Stimulated activated CD4-positive, alpha-beta T cell treated with anti-CD3 and anti-CD28 coated beads, Interleukin-12 subunit alpha, Interleukin-12 subunit beta, amount 100 ng/mL, for 48 hours (primary cell): ENCODE measurements at places on chromosomes 2 and 18.

DNA sequence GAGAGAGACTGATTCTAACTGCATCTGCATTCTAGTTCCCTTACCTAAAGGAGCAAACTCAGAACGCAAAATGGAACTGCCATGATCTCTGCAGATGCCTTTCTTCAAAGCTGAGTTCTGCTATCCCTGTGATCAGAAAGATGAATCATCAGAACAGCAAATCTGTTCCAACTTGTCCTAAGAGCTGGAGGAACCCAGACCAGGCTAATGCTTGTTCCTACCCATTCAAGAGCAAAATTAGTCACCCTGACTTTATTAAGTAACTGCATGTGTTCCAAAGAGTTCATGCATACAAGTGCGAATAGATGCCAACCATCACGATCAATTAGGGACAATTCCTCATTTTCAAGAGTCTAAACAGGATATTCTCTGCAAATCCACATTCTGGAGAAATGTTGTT, 46.5 kb downstream of the MBP start:
- DNase-seq: no peak

- no peak for DNase-seq
Observed at GRCh38 chr2:217393585-217394032, 533.7 kb upstream of the TNP1 start.

DNA sequence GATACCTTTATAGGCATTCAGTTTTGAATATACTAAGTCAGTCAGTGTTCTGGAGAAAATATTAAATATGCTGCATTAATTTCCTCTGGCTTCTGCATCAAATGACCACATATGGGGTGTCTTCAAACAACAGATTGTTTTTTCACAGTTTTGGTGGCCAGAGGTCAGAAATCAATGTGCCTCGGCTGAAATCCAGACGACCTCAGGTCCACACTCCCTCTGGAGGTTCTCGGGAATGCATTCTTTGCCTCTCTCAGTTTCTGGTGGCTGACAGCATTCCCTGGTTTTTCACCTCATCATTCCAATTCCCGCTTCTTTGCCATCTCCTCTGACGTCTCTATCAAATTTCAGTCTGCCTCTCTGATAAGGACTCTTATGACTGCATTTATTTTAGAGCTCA, 142.3 kb downstream of the ZNF407 start:
- no peak for DNase-seq

GRCh38 chr18:452816-453215, 47.7 kb downstream of the COLEC12 start:
- DNase-seq: no peak

- no peak for DNase-seq
Observed at GRCh38 chr2:219399716-219400478, 12.2 kb upstream of the DNPEP start.

- DNase-seq: no peak
Observed at GRCh38 chr2:235511187-235511661, 17.4 kb downstream of the AGAP1 start.

GRCh38 chr18:57397440-57398132, 37.6 kb upstream of the ONECUT2 start:
- DNase-seq: no peak

DNA sequence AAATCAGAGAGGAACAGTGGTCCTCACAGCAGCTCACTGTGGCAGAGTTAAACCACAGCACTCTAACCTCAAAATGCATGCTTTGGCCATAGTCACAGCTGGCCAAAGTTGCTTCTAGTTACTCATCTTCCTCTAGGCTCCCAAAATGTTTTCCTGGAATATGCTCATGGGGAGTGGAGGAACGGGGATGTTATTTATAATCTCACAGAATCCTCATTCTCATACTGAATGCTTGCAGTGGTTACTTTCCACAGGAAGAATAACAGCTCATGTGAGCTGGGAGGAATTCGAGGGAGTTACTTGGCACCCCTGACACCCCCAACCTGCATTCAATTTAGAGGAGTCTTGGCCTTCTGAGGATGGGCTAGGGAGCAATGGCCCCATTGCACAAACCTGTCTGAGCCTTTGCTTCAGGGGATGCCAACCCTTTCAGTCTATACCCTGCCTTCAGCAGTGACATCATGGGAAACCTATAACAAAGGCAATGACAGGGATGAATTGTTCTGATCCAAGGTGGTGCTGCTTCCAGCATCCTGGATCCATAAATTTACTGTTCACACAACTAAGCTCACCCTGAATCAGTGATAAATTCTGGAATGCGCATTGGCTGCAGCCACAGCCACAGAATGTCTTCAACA, 22.4 kb upstream of the CCBE1 start:
- DNase-seq: no peak

DNA sequence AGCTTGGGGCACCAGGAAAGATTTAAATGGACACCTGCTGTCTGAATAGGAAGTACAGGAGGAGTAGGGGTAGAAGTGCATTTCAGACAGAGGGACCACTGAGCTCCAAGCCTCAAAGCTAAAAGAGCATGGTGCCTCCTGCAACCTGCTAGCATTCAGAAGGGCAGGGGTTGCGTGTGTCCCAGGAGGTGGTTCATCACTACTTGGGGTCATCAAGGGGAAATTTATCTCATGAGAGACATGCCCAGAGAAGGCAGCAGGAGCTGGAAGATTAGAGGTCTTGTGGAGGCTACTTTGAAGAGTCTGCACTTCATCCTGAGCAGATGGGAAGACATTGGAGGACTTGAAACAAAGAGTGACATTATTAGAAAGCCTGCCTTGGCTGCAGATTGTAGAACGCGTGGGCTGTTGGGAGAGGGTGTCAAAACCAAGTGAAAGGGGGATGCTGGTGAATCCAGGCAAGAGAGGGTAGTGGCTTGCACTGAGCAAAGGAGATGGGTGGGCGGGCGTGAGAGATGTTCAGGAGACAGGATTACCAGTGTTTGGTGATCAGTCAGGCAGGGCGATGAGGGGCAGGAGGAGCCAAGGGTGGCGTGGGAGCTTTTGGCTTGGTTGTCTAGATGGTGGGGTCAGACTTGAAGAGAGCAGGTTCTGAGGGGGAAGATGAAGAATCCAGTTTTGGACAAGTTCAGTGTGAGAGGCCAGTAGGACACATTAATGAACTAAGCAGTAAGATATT, 154.0 kb downstream of the DYSF start:
- DNase-seq: no peak

DNA sequence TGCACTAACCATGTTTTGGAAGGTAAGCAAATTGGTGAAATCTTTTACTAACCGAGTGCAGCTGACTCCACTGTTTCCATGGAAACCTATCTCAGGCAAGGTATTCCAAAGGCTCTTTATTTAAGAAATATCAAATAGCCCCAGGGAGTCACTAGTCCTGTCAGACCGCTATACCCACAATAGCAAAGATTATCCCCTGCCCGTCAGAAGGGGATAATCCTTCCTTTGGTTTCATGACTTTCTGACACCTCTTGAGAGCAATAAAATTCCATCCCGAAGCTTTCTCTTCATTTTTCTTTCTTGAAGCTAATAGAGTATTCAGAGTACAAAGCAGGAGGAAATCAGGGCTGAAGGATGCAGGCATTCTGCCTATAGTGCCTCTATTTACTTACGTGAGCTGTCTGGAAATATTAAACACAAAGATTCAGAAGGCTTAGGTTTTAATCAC, 34.7 kb upstream of the MAP2 start:
- no peak for DNase-seq

- no peak for DNase-seq
Observed at GRCh38 chr2:134359367-134360081, 105.7 kb downstream of the MGAT5 start.

DNA sequence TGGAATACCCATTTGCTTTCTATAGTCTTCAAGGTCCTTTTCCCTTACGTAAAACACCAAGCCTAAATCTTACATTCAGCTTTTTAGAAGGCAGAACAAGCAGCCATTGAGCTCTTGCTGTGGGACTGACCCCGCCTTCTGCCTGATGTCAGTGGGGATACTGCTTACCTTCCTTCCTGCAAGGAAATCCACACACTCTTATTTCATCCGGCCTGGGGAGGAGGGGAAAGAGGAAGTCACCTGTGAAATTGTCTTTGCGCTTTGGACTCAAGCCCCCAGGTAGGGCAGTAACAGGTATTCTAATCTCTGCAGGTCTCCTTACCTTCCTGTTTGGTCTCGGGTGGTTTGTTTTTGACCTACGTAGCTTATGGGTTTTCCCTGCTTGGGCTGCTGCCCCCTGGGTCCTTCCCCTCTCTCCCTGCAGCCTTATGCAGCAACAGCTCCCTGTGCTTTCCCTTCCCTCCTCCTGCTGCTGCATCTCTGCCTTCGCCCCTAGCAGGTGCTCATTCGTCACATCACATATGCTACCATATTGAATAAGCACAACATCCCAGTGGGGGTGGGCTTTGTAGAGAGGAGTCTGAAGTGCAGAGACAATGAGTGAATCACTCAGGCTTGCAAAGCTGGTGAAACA, 402.5 kb upstream of the TRIB2 start:
- DNase-seq: no peak

GRCh38 chr2:58035352-58035751, 11.3 kb upstream of the VRK2 start:
- no peak for DNase-seq

- no peak for DNase-seq
Observed at GRCh38 chr2:143533846-143534245, 404.6 kb downstream of the ARHGAP15 start.

DNA sequence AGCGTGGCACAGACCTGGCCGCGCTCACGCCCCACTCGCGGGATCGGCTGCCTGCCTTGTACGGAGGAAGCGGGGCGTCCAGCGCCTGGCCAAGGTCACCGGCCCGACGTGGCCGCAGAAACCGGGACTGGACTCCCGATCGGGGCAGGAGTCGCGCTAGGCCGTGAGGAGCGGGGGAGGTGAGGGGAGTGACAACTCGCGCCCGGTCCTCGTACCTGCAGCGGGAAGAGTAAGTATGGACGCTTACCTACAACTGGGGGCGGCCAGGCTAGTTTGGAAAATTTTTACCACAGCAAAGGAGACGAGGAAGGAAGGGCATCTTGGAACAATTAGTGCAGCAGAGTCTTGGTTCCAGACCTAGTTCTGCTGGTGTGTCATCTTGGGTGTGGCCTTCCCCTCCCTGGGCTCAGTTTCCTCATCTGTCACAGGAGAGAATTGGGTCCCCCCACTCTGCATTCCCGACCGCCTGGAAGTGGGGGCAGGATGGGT, 693 bp downstream of the UBE2F start:
- no peak for DNase-seq

- no peak for DNase-seq
Observed at GRCh38 chr2:44330801-44331200, 30.5 kb downstream of the PREPL start.

GRCh38 chr18:34631093-34631966, 78.8 kb upstream of the DTNA start:
- DNase-seq: no peak

- DNase-seq: no peak
Observed at GRCh38 chr2:84424152-84424551, 34.9 kb downstream of the SUCLG1 start.

DNA sequence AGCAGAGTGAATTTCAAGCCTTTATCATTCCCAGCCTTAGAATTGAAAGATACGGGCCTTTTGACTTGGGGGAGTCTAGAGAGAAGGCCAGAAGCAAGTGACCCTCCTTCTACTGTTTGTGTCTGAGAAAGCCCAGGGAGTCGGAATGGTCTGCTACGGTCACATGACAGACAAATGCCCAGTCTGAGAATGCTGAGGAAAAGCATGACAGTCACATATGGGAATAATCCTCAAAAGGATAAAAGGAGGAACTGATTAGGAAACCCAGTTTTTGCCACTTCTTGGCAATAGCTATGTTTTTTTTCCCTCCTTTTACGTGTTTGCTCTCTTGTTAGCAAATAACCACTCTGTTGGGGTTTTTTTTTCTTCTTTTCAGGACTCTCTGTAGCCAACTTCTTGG, 38.1 kb upstream of the HNRNPA3 start:
- DNase-seq: no peak

DNA sequence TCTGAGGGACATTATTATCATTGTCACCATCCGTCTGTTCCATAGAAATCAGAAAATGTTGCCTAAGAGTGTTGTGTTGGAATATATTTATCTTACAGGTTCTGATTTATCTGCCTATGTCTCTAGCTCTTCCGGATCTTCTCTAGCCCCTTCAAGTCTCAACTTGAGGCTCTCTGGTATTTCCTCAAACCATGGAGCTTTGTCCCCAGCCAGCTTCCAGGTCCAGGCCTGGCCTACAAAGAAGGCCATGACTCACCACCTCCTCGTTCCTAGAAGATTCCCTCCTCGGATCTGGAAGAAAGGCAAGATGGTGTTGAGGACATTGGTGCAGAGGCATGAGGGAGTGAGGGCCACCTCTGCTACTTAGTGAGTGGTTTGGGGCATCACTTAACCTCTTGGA, 122.1 kb upstream of the TRIB2 start:
- no peak for DNase-seq

GRCh38 chr2:241629762-241630435, 7.1 kb downstream of the THAP4 start:
- no peak for DNase-seq

DNA sequence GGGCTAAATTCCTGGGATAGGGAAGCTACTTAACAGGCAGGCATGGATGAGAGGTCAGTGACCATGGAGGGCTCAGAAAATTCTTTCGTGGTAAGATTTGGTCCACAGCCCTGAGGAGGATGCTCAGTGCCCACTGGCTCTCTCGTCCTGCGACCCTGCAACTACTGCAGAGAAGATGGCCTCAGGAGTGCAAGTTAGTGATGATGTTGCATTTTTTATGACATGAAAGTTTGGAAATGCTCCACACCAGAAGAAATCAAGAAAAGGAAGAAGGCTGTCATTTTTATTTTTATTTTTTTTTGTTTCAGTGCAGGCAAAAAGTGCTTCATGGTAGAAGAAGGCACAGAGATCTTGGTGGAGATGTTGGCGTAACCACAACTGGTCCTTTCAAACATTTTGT, 238.6 kb upstream of the PARD3B start:
- no peak for DNase-seq

DNA sequence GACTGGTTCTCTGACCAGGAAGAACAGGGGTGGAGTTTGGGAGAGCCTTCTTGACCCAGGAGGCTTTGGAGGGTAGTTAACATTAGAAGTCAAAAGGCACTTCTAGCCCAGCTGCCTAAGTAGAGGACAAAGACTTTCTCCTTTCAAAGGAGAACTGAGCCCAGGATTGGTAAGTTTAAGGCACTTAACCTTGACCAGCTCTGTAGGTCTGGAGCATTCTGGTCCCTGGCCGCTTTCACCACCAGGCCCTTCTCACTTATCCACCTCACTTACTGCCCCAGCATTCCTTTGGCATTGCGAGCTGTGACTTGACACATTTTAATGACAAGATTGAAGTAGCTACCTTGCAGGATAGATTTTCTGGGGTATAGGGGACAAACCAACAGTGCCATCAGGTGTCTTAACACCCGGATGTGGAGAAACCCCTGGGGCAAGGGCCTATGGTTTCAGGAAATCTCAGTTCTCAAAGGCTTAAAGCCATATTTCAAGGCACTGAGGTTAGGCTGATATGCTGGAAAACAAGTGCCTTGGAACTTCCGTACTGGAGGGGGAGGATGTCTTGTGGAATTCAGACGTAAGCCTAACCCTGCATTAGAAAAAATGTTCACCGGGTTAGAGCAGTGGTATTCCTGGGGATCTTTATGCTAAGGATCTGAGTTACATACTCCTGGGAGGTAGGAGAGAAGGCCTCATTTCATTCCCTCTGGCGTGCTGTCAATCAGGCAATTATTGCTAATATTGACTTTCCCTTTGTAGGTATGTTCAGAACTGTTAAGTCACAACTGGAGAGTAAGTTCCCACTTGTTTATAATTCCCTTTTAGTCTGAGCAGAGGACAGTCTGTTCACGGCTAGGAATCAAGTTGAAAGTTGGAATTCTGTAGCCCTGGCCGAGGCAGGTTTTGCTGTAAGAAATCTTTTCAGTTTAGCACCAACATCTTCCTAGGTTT, 4.3 kb downstream of the C2orf68 start:
- DNase-seq: no peak
